Natural killer cell (primary cell): ENCODE measurements at places on chromosomes 4 and X. TPM values are rescaled to one million over a fixed set of nuclear protein-coding genes. Genes with fewer than 3 reads are reported as not detected.
A peak's percentile ranks its signal among the peaks of the same experiment; 100 is the strongest.

Gene PNMA6A
- total RNA-seq = 0.12 TPM

GRCh38 chrX:18297251-18297650, 57.2 kb downstream of the SCML2 start:
- DNase-seq = no peak

Gene HTR2C
- total RNA-seq = not detected

Gene GLRA3
- not detected for total RNA-seq

Gene SLC49A3
- 10.4 TPM for total RNA-seq

Gene PRDM5
- not detected for total RNA-seq

Gene AMOT
- total RNA-seq = 9.3 TPM

GRCh38 chr4:130820448-130820847, 1724.5 kb downstream of the C4orf33 start:
- DNase-seq = no peak

- DNase-seq = no peak
Measured at GRCh38 chr4:141463678-141464077, 172.7 kb upstream of the IL15 start.

DNA sequence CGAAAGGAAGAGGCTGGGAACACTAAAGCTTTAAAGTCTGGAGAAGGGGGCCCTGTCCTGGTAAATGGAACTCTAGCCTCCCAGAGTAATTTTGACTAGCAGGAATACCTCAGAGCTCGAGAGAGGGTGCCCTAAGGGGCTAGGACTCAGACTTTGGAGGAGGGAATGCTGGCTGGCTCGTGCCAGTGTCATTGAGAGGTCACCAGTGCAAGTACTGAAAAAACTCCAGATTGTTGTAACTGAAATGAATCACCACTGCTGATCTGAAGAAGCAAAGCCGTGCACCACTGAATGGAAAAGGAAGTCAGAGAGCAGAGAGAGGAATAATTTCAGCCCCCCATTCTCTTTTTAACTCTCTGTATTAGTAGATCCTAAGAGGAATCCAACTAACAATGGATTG, 690.2 kb downstream of the FAT4 start:
- DNase-seq = no peak

Gene ZGRF1
- 20.0 TPM for total RNA-seq

GRCh38 chr4:139767168-139767567, 101.5 kb downstream of the MGST2 start:
- DNase-seq = no peak

DNA sequence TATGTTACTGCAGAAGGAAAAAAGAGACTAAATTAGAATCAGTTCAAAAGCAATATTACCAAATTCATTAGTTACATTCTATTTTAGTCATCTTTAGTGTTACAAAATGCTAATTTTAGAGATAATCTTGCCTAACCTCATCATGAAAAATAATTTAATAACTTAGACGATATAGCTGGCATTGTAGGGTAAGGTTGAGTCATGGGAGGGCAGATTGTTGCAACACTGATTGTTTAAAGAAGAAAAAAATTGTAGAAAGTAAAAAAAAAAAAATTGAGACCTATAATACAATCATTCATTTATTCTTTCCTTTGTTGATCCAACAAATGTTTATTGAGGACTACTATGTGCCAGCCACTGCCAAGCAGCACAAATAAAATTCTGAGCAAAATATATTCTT, 330.9 kb downstream of the GBA3 start:
- no peak for DNase-seq

DNA sequence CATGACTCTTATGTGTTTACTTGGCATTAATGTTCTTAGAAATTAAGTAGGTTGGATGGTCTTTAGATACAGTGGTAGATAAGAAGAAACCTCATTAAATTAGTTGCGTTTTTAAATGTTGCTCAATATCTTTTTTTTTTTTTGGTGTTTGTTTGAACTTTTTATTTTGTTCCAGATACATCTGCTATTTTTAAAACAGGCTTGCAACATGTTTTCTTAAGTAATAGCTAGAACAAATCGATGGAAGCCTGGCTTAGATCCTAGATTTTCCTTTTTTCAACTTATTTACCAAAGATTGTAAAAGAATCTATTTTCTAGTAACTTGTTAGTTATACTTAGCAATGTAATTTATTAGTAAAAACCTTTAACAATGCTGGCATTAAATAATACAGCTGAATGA, 9.3 kb downstream of the CNKSR2 start:
- DNase-seq = no peak

Gene AREG
- total RNA-seq = 11.3 TPM

GRCh38 chr4:20995610-20996009, 295.4 kb downstream of the PACRGL start:
- DNase-seq = no peak

DNA sequence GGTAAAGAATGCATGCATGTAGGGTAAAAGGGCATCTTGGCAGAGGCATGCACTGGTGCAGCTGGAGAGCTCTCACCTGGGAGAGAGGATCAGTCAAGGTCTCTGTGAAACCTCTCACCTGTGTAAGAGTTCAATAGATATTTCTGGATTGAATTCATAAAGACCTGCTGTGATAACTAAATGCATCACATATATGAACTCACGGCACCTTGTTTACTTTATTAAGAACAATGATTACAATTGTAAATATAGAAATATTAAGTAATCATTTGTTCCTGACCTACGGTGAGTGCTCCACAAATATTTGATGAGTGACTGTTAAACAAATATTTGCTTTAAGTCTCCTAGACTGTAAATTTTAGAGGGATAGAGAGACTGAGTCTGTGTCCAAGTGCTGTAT, 85.9 kb upstream of the PAQR3 start:
- no peak for DNase-seq

Gene UGT2B10
- not detected for total RNA-seq

GRCh38 chr4:139522457-139522856, 33.6 kb downstream of the SETD7 start:
- no peak for DNase-seq

DNA sequence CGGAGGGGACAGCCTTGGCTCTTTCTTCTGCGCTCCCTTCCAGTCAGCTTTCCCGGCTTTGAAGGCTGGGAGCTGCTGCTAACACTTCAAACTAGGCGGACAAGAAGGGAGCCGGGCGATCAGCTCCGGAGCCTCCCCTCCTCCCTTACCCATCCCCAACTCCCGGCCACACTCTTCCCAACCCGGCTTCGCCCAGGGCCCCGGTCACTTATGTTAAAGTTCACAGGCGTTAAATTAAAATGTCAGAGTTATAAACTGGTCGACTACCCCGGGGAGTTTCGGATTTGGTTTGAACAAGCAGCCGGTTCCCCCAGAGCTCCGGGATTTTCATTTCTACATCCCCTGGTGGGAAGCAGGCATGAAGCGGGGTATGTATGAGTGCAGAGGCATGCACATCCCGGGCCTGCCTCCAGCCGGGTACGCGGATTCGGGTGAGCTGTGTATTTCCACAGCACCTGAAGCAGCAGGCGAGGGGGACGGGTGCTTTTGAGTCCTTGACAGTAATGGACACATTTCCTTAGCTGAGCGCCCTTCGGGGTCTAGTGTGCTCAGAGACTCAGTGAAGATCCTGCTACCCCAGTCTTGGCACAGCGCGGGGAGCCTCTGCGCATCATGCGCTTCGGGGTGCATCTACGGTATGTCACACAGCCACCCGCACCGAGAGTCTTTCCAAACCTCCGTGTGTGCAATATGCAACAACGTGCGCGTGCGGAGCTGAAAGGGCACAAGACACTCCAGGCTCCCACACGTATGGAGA, 880 bp downstream of the UNC5C start:
- no peak for DNase-seq

Gene ATP6AP2
- 102 TPM for total RNA-seq

Gene PITX2
- not detected for total RNA-seq

DNA sequence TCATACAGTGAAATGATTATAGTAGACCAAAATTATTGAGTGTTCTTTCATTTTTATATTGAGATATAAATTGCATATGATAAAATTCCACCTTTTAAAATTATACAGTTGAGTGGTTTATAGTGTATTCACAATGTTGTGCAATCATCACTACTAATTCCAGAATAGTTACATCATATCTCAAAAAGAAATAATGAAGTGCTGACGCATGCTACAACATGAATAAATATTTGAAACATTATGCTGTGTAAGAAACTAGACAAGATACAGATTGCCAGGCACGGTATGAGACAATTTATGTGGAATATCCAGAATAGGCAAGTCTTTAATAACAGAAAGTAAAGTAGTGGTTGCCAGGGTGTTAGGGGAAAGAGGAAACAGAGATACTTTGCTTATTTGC, 871.7 kb downstream of the FAM133A start:
- no peak for DNase-seq

- DNase-seq = no peak
Measured at GRCh38 chr4:158914218-158914617, 145.4 kb downstream of the FNIP2 start.

Gene TASL
- total RNA-seq = 4.7 TPM

GRCh38 chr4:38125816-38126215, 165.6 kb downstream of the PTTG2 start:
- no peak for DNase-seq

- DNase-seq = no peak
Measured at GRCh38 chr4:180683186-180683585, 1560.0 kb upstream of the TENM3 start.

Gene SYN1
- 0.40 TPM for total RNA-seq

Gene VSIG4
- 0.32 TPM for total RNA-seq

DNA sequence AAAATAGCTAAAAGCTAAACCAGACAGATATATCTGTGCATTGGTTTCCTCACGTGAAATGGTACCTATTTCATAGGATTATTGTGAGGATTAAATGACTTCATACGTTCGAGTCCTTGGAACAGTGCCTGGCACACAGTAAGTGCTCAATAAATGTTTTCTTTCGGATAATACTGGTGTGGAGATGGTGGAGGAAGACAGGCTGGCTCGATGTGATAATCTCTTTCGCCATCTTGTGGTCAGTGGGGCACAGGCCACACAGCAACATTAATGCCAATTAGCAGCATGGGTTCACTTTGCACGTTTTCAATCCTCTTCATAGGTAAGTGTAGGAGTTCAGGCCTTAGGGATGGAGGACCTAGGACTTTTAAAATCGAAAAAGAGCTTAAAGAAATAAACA, 9.3 kb downstream of the PAGE4 start:
- DNase-seq = no peak

- peak; percentile 5 for DNase-seq
Measured at GRCh38 chr4:158208963-158209640, 1.2 kb upstream of the TMEM144 start.

GRCh38 chrX:6761251-6761650, 226.3 kb upstream of the VCX3A start:
- DNase-seq = no peak
